Esophagus squamous epithelium (tissue), 5 donors: ENCODE measurements at places on chromosomes 5 and 9.

GRCh38 chr9:87214991-87215390 is 267.7 kb upstream of the GAS1 start:
- DNase-seq = no peak

- no peak for DNase-seq
These were observed 1931.0 kb downstream of the EFNA5 start for GRCh38 chr5:105739732-105740131.

DNA sequence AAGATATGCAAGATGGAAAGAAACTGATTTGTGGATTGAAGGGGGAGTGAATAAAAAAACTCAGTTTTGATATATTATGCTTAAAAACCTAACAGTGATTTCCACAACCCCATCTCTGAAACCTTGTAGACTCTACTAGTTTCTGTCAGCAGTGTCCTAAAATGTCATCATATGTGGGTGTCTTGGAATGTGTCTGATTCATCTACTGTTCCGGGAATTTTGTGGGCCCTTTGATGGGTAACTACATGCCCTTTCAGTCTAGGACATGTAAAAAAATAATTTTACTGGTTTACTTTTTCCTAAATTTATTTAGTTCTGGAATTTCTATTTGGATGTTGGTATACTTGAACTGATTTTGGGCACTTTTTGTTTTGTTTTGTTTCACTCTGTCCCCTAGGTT is 118.9 kb upstream of the NMUR2 start:
- DNase-seq = no peak

DNA sequence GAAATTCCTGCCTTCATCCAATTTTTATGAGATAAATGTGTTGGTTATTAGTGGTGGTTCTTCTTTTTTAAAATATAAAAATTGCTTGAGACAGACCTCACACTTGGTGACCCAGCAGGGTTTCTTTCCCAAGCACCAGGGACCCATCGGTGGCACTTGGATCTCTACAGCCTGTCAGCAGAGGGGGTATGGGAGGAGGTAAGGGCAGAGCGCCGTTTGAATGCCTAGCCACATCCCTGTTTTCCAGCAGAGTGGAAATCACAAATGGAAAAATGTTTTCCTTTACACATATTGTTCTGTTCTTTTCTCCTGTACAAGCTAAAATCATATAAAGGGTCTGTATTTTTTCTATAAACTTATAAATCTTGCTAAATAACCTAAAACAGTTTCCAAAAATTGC is 248.0 kb downstream of the NR3C1 start:
- no peak for DNase-seq

DNA sequence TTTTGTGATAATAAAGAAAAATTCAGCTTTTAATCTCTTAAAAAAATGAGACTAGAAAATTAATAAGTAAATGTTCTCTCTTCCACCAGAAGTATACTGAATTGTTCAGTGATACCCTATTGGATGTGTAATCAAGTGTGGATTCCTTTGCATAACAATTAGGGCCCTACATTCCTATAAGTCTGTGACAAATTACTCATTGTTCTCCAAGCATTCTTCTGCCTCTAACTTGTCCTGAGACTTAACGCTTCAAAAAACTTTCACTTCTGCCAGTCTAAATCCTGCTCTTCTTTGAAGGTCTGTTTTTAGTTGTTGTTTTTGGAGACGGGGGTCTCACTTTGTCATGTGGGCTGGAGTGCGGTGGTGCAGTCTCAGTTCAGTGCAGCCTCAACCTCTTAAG is 9.2 kb upstream of the DDX46 start:
- DNase-seq = no peak

DNA sequence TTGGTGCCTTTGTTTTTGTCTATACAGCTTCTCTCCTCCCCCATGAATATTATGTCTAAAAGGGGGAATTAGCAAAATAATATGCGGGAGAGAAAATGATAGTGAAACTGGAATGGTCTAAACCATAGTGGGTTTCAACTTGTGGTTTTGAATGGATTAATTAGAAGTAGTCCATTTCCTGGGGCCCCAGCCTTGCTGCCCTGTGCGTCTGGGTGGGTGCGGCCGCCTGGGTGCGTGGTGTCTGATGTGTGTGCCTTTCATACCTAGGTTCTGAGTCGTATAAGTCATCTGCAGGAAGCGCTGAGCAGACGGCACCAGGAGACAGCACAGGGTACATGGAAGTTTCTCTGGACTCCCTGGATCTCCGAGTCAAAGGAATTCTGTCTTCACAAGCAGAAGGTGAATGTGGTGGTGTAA is 120.0 kb upstream of the CACNA1B start:
- DNase-seq = no peak

GRCh38 chr9:72858089-72858912 is 94.6 kb downstream of the ALDH1A1 start:
- no peak for DNase-seq

DNA sequence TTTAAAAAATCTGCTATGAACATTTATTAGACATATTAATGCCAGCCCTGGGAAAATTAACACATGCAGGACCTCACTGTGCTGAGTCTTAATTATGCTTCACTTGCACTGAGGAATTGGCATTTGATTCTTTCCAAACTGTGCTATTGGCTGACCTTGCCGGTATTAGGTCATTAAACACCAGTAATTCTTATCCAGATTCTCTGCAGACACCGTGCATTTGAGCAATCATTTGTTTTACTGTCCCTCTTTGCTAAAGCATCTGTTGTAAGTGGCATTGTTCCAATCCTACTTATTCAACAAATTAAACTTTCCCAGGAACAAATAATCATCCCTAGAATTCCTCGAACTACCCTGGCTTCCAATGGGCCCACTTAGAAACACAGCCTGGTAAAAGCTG is 145.0 kb downstream of the SLC12A2 start:
- DNase-seq = no peak

GRCh38 chr5:135220394-135221186 is 178.4 kb downstream of the MACROH2A1 start:
- DNase-seq = no peak

DNA sequence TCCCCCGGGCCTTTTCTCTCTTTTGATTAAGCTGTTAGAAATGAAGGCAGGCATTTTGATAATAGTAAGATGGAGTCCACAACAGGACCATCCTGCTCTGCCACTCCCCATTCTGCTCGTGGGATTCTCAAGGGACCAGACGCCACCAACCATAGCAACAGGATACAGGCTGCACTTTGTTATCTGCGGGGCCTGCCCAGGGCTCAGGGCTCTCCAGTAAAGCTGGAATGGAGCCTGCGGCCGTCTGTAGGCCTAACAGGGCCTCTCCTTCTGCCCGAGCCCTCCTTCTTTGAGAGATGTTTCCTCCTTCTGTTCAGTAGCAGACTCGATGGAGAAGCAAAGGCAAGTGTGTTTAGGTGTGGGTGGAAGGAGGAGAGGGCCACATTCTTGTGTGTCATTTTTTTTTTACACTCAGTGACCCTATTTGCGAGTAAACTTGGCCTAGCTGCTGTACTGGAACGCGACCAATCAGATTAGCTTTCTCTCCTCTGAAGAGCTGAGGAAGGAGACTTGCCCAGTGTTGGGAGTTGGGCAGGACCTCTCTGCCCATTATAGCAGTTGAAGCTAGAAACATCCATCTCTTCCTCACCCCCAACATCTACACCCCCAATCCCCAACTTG is 8.9 kb upstream of the EPB41L4B start:
- no peak for DNase-seq

- no peak for DNase-seq
These were observed 16.8 kb downstream of the CLINT1 start for GRCh38 chr5:157842185-157842584.
